ENCODE measurements at places on chromosomes 4 and X.
A peak's percentile ranks its signal among the peaks of the same experiment; 100 is the strongest.

DNA sequence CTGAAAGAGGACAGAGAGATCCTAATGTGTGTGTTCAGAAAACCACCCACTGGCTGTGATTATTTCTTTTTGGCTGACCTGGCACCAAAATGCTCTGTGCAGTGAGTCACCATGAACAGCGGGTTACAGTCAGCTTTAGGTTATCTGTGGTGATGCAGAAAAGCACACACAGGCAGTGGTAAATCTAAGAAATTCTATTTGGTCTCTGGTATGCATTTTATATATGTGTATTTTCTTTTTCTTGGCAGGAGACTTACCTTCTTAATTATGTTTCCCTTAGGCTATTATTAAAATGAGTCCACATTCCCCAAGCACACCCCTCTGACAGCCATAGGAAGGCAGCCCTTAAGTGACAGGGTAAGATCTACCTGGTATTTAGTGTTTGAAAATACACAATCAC lies 79.1 kb upstream of the TFDP3 start:
- DNase-seq: no peak

GRCh38 chr4:176830971-176831370 lies 38.2 kb upstream of the VEGFC start:
- no peak for DNase-seq

DNA sequence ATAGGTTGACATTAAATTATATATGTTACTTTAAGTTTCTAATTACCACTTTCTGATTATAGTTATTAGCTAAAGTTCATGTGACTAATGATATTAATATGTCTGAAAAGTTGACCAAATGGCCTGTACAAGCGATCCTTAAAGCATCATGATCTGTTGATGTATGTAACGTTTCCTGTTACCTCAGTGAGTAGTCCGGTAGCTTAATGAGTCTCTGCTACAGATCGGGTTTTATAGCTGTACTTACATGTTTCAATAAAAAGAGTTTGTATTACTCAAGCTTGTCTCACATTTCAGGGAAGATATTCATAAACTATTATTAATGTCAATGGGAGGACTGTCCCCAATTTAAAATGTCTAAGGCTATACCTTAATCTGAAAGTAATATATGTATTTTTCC lies 246.3 kb downstream of the PPP3CA start:
- no peak for DNase-seq

DNA sequence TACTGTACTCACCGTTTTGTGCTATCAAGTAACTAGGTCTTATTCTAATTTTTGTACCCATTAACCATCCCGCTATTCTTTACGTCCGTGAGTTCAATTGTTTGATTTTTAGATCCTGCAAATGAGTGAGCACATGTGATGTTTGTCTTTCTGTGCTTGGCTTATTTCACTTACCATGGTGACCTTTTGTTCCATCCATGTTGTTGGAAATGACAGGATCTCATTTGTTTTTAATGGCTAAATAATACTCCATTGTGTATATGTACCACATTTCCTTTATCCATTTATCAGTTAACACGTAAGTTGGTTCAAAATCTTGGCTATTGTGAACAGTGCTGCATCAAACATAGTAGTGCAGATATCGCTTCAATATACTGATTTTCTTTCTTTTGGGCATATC lies 48.3 kb downstream of the USP9X start:
- DNase-seq: no peak

DNA sequence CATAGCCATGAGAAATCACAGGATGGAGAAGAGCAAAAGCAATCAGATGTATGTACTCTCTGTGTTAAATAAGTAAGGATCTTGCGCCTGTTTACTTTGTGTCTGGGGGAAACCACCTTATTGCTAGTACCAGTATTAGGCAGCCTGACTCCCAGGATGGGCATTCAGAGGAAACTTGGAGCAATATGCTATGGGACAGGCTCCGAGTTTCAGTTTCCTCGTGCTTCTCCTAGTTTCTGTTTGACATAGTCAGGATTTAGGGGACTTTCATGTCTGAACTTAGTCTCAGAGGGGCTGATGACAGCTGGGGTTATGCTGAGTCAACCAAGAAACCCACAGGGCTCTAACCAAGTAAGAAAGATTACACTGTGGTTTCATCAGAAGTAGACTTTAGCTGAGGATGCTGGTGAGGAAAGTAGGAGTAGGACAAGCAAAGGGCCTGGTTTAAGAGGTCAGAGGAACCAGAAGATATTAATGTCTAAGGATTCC lies 13.5 kb downstream of the NSUN7 start:
- DNase-seq: no peak

DNA sequence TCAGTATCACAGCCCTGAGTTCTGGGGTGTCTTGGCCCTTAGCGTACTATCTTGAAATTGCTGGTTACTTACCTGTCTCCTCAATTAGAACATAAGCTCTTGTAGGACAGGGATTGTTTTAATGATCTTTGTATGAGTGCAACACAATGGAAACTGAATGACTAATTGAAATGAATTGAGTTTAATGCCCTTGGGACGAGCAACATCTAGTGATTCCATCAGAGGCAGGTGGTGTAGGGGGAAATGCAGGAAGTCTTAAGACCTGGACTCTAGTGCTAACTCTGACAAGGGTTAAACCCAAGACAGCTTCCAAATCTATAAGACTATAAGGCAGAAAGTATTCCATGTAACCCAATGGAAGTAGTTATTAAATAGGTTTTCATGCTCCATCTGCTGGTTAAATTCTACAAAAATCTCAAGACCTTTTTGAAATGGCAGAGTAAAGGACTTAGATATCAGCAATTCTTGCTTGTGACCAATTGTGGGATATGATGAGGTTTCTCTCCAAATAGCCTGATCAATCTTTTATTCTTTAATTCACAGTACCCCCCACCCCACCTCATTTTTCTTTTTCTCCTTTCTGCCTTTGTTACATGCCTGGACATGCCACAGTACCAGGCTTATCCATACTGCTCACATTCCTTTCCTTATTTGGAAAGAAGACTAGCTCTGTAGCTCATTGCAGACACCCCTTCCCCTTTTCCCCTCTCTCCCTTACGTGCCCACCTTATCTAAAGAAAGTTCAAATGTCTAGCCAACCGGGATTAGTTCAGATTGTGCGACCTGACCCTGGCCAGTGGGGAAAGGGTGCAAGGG lies 340.8 kb downstream of the PAPSS1 start:
- no peak for DNase-seq

DNA sequence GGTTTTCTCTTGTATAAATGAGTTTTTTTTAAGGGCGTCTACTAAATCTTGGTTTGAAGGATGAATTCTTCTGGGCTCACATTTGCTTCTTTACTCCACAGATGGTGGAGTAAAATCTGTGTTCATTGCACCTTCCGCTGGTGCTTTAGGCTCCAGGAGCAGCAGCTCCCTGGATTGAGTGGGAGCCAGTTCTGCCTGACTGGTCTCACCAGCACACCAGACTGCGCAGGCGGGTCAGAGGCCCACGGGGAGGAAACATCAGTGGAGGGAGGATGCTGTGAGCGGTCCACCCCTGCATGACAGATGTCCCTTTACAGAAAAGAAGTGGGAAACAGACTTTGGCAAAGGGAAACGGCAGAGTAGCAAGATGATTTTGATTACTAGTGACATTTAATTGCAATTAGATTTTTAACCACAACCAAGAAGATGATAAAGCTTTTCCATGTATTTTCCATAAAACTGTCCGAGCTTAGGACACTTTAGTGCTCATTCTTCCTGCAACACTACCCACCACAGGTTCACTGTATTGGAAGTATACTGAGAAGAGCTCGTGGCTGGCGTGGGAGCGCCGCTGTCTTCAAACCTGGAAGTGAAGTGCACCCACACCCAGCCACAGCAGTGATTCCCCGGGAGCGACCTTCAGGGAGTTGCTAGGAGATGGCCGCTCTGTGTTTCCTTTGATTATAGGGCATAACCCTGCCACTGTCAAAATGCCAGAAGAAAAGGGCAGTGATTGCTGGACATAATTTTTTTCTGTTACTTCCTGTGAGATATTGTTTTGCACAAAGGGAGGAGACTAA lies 95.2 kb downstream of the SORBS2 start:
- DNase-seq: no peak

DNA sequence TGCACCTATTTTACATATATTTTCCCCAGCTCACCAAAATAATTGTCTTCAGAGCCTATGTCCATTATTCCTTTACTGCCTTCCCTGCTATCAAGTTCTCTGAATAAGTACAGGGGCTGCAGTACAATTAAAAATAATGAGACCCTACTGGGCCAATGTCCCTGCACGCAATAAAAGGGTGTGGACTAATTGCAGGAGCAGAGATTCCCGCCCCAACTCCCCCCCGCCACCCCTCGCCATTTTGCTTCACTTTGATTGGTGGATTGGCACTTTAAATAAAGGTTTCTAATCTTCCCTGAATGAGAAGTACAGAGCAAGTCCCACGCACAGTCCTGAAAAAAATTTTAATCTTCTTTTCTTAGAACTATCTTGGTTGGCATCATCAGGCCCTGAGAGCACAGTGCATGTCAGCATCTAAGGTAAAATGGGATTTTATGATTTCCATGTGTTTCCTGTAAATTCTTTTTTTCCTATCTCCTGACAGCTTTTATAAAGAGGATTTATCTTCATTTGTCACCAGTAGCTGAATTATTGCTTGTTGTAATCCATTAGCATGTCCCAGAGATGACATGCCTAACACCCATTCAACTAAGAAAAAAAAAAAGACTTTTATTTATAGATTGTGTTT lies at the start of gene AMBN:
Gene AMBN (plus strand): TSS at position 302 of the 628 bp plus-strand sequence. CDS start 103 bp downstream, at position 405.
- no peak for DNase-seq

DNA sequence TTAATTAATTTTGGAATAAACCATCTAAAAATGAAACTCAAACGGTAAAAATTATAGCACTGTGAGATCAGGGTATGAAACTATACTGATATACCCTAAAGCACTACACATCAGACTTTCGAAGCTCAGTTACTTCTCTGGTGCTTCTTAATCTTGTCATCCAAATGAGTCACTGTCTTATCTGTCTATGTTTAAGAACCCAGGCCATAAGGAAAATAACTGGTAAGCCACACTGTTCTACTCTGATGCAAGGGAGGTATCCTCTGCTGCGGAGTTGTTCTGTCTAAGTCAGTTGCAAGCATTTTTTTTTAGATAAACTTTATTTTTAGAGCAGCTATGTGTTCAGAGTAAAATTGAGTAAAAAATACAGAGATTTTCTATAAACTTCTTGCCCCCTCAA lies 830.8 kb upstream of the POU3F4 start:
- no peak for DNase-seq

- DNase-seq: peak; percentile 35
Observed at GRCh38 chr4:154559494-154560418, 3.1 kb upstream of the FGB start.

GRCh38 chr4:107631560-107631959 lies 88.5 kb downstream of the PAPSS1 start:
- no peak for DNase-seq

GRCh38 chr4:48290146-48290772 lies 20.6 kb upstream of the TEC start:
- DNase-seq: peak; percentile 23

- DNase-seq: peak; percentile 42
Observed at GRCh38 chrX:53682885-53683555, 3.5 kb downstream of the HUWE1 start.

- no peak for DNase-seq
Observed at GRCh38 chrX:133307637-133308498, 89.7 kb upstream of the TFDP3 start.

DNA sequence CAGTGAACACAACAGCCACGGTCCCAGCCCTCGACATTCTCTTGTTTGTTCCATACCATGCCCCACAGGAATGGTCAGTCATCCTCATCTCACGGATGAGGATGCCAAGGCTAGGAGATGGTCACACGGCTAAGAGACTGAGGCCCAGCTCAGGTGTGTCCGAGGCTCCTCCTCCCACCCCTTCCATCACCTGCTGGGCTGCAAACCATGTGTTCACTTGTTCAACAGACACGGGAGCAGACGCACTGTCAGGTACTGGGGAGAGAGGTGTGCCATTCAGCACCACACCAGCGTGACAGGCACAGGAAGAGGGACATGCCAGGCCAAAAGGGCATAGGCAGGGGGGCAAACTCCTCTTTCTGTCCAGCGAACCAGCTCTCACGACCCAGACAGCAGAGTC lies 45.9 kb downstream of the ABLIM2 start:
- DNase-seq: no peak

GRCh38 chr4:147118528-147118927 lies 172.9 kb upstream of the TTC29 start:
- DNase-seq: no peak

DNA sequence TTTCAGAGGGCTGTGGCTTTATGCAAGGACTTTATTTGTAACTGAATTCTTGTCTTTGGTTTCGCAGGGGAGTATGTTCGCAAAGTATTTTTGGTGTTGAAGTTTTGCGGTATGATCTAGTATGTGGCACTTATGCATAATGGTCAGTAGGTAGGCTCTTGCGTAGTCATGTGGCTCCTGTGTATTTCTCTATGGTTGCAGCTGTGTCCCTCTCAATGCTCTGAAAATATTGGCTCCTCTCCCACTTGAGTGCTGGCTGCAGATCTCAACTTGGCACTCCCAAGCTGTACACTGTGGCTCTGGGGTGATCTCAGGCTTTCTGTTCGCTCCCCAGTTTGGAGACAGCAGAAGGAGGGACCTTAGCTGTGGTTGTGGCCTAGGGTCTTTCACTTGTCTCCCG lies 24.8 kb downstream of the ARMCX5 start:
- DNase-seq: no peak

DNA sequence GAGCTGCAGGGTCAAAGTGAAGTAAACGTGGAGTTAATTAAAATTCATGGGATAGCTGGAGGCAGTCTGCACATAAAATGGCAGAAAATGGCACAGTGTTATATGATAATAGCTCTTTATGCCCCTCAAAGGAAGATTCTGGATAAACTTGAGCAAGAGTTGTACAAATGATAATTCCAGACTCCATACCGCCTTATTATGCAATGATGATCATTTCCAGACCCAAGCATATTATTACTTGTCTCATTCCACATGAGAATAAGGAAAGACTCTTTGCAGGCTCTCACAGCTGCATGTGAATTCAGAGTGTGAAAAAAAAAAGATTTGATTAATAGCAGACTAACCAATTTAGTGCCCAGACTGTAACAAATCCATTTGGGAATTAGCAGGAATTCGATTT lies 105.4 kb downstream of the STK32B start:
- no peak for DNase-seq

DNA sequence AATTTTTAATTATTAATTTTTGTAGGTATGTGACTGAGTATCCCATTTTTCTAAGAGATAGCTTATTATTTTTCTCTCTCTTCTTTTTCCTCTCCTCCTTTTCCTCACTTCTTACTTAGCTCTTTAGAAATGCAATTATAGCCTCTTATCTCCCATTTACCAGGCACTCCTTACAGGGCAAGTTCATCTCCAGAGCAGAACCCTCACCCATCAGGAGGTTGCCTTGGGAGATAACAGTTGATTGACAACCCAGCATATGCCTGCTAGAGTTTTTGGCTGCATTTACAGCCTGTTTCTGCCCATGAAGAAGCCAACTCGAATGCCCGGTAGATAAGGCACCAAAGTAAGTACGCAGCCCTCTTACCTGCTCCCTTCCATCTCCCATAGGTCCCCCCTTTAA lies 572.9 kb upstream of the ZFP42 start:
- DNase-seq: no peak

Data from WERI-Rb-1 (cell line).